ENCODE measurements at places on chromosomes 4 and X.
A peak's percentile ranks its signal among the peaks of the same experiment; 100 is the strongest.

GRCh38 chrX:150615356-150615755 lies 46.9 kb downstream of the MTM1 start:
- no peak for DNase-seq

DNA sequence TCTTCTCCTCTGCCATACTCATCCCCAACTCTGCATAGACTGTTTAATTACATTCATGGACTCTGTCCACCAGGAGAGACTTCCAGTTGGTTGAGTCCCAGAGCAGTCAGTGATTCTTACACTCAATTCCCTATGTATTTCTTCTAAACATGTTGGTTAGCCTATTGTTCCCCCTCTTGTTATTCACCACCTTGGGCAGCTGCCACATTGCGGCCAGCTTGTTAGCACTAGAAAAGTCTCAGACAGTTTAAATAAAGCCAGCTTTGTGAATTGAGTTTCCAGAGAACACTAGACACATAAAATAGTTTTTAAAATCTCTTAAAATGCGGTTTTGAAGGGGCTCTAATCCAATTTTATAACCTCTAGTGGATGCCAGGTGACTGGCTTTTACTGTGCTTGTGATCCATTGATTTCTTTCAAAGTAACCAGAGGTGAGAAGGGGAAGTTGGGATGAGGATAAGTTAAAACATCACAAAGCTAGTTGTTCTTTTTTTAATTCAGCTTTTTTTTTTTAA lies 827.7 kb downstream of the FSTL5 start:
- no peak for DNase-seq

- DNase-seq = no peak
Observed at GRCh38 chrX:104833401-104833800, 267.4 kb downstream of the IL1RAPL2 start.

DNA sequence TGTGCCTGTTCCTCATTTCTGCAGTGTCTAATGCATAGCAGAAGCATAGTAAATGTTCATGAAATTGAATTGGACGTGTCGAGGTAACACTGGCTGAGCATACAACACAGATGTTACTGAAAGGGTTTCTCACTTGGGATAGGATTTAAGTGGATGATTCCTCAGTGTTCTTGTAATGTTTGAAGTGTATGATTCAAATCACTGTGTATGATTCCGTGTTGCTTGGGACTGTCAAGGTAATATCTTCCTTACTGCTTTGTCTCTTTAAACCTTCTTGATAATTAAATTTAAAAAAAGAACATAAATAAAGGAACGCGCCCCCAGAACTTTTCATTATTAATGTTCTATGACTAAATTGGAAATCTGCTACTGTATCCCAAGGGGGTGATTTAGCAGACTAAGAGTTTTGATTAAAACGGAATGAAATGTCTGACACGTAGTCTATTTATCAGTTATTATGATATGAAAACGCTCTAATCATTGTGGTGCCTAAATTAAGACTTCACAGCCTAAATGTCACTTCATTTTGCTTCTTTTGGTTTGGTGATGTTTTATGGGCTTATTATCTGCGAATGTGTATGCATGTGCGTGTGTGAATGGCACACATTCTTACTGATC lies 696.9 kb upstream of the EPHA5 start:
- no peak for DNase-seq

DNA sequence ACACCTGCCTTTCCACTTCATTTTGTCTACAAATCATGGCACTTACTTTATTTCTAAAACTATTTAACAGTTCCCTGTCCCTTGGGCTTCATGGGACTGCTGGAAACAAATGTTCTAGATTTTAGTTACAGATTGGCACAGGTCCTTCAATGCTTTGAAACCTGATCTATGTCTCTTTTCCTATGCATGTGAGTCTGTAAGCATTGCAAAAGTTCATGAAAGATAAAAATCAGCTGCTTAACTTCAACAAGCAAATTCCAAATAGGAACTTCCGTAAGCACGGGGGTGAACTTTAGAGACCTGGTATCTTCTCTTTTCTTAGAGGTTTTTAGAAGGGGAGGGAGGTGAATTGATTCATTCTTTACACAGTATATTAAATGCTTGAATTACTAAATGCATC lies 9.5 kb downstream of the LGI2 start:
- peak; percentile 60 for DNase-seq

GRCh38 chr4:172892300-172892699 lies 276.3 kb upstream of the GALNT7 start:
- DNase-seq = no peak

DNA sequence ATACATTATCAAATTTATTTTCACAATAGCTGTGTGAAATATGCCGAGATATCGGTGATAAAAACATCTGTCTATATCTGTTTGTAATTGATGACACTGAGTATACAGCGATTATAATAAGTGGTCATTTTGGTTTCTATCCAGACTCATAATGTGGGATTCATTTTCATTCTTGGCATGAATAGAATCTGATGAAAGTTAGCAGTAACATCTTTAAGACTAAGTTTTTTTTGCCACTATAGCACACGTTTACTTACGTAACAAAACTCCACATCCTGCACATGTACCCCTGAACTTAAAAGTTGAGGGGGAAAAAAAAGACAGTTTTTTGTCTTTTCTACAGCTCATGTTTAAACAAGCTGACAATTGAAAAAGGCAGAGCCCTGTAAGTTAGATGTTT lies 86.4 kb downstream of the PPA2 start:
- no peak for DNase-seq

DNA sequence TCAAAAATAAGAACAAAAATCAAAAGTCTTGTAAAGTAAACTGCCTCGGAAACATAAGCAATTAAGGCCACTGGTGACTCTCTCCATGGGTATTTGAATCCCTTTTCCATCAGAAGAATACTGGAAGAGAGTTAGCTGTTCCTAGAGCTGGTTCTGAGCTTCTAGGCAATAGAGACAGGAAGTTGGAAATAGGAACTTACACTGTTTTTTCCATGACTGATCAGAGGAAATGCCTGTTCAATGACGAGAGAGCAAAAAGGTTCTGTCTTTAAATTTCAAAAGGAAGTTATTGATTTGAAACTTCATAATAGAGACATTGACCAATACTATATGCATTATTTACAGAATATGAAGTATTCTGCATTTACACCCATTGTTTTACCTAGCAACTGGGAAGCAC lies 503.5 kb upstream of the ARX start:
- no peak for DNase-seq

- no peak for DNase-seq
Observed at GRCh38 chrX:45202171-45202570, 1.5 kb upstream of the DIPK2B start.

DNA sequence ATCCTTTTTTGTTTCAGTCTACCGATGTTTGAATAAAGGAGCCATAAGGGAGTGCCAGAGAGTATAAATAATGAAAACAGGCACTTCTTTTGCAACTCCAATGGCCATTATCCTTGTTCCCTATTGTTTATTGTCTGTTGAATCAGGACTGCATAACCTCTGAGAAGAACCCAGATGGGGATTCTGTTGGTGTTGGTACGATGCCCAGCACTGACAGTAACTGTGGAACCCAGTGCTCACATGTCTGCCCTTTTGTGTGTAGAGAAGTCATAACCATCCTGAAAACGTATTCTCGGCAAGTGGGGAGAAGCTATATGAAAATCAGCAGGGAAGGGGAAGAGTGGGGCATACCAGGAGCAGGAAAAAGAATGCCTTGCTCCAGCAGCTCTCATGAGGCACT lies 195.1 kb upstream of the EDNRA start:
- DNase-seq = no peak

GRCh38 chr4:89549907-89550306 lies 242.3 kb upstream of the GPRIN3 start:
- no peak for DNase-seq

GRCh38 chrX:21813612-21814368 lies 25.6 kb upstream of the MBTPS2 start:
- DNase-seq = no peak

GRCh38 chr4:38105475-38106220 lies 145.4 kb downstream of the PTTG2 start:
- no peak for DNase-seq

GRCh38 chr4:127631420-127631819 lies 1.3 kb upstream of the INTU start:
- DNase-seq = no peak

GRCh38 chrX:136203951-136204350 lies 47.2 kb downstream of the MAP7D3 start:
- DNase-seq = no peak

DNA sequence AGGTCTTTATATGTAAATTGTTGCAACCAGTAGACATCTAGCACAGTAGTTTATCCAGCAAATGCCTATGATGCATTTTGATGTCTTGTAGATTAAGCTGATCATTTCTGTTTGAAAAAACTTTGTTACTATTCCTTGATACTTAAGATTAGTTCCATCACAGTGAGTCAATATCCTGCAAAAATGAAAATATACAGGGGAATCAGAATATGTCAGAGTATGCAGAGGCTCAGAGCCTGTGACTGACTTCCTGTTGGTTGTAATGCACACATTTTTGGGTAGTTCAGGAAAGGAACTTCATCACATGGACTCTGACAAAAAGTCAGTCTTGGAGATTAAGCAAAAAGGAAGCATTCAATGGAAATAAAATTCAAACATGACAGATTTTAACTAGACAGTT lies 815.5 kb downstream of the FAT4 start:
- no peak for DNase-seq

- no peak for DNase-seq
Observed at GRCh38 chr4:85805891-85806290, 330.9 kb downstream of the ARHGAP24 start.

DNA sequence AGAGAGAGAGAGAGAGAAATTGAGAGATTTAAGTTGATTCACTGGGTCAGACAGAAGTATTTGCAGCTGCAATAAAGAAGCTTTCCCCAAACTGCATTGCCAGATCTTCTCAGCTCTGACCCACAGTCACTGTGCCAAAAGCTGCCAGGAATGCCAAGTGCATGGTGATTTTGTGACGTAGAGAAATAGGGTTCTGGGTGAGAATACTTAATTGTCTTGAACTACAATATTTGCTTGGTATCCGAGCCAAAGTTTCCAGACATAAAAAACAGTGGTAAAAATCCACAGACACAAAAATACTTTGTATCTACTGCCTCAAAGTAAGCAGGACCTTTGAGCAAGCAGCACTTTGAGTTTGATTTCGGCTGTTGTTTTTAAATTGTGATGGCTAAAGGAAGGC lies 331.1 kb downstream of the GRID2 start:
- DNase-seq = no peak

GRCh38 chrX:84735025-84735424 lies 232.8 kb upstream of the HDX start:
- no peak for DNase-seq

DNA sequence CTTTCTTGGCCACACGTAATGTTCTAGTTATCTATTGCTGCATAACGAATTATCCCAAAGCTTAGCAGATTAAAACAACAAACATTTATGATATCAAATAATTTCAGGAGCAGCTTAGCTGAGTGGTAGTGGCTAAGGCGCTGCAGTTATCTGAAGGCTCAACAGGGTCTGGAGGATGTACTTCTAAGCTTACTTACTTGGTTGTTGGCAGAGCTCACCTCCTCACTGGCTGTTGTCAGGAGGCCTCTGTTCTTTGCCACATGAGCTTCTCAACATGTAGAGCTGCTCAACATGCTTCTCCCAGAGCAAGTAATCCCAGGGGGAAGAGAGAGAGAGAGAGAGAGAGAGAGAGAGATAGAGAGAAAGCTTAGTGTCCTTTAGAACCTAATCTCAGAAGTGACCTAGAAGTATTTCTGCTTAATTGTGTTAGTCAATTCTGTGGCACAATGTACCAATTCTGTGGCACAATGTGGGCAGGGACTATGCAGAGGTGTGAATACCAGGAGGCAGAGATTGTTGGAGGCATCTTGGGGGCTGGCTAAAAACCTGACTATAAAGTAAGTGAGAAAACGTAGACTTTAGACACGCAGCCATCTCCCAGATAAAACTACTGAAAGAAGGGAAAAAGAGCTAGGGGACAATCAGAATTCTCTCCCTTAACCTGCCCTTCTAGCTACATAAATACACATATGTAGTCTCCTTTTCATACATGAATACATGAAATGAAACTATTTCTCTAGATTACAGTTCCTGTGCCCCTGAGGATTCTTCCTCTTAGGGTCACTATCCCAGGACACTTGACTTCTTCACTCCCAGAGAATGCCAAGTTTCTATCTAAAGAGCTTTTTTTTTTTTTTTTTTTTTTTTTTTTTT lies 40.2 kb downstream of the HOPX start:
- DNase-seq = no peak

- no peak for DNase-seq
Observed at GRCh38 chrX:50805276-50805675, 8.7 kb downstream of the SHROOM4 start.

Measured in HuH-7.5 (cell line).